Stimulated activated CD4-positive, alpha-beta T cell treated with anti-CD3 and anti-CD28 coated beads, Interleukin-2, amount 100 ng/mL, for 4 hours (primary cell): ENCODE measurements at places on chromosomes 2 and 18.

DNA sequence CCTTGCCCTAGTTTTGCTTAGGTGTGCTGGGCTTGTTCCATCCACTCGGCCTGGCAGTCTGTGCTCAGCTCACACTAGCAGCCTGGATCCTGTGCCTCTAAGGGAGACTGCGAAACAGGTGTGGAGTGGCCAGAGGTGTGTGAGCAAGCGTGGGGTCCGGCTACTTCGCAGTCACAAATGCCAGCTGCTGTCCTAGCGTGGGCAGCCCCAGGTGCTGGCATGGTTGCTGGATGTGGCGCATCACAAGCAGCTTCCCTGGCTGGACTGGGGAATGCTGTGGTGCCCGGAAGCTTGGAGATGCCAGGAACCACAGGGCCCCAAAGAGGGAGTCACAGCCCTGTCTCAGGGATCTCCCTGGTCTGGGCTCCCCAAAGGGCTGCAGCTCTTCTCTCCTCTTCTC is 119.0 kb upstream of the TMEFF2 start:
- no peak for DNase-seq

GRCh38 chr18:78768656-78769501 is 210.7 kb upstream of the SALL3 start:
- no peak for DNase-seq

- no peak for DNase-seq
These were observed 175.6 kb downstream of the LAMA1 start for GRCh38 chr18:6941996-6942395.

- DNase-seq, result no peak
These were observed 23.5 kb upstream of the MTERF4 start for GRCh38 chr2:241125626-241126025.

GRCh38 chr2:119251652-119252051 is 28.0 kb downstream of the STEAP3 start:
- no peak for DNase-seq

DNA sequence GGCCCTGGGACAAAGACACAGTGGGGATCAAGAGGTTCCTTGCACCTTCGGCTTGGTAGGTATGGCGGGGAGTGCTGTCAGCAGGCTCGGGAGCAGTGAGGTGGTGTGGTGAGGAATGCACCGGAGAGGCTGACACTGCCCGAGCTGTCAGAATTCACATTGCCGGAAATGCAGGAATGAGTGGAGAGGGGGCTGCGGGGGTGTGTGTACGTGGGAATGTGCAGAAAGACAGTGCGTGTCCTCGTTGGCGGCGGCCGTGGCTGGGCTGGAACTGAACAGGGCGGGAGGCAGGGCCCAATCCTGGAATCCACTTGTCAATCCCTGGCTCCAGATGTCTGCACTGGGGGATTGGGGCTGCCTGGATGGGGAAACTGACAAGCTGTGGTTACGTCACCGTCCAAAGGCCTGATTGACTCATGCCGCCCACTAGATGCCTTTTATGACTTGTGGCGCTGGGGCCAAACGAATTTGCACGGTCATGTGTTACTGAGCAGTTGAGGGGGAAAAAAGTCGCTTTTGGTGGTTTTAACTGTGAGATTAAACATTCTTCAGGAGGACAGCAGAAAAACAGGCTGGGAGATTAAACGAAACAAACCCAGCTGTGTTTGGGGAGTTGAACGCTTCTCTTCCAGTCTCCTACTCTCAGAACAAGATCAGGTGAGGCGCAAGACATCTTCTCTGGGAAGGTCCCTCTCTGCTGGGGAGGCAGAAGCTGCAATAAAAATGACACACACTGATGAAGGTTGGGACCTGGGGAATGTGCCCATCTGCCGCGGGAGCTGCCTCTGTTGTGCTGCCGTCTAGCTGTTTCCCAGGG is 189.4 kb upstream of the GLI2 start:
- DNase-seq, result no peak

DNA sequence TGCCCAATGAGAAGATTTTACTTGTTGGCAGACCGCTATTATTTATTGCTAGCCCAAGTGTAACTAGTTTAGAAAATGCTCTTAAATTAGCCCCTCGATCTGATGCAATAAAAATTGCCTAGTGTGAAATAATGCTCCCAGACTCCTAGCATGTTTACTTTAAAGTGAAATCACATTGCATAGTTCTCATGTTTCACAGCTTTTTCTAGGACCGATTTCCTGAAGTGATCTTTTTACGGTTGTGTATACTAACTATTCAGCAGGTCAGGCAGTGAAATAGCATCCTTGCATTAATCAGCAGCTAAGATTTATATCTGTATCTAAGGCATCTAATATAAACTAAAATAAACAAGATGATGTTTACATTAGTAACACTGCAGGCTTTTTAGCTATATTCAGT is 52.4 kb downstream of the PMS1 start:
- no peak for DNase-seq

DNA sequence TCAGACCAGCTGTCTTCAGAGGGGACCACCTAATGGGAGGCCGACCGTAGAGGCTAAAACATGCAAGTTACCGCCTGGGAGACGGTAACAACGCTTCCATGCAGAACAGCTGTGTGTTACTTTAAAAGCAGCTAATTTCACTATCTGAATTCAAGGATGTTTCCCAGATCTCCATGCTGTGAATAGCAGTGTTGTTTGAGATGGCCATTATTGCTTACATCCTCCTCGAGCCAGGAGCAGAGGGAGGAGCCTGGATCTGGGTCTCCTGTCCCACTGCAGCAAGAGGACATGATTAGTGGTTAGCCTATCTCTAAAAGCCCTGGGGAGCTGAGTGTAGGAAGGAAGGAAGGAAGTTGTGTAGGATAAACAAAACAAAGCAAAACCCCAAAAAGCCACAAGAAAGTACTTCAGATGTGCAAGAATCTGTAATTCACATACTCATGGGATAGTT is 50.9 kb downstream of the ACTR2 start:
- DNase-seq, result no peak
